ENCODE measurements at places on chromosomes 16 and 17.

DNA sequence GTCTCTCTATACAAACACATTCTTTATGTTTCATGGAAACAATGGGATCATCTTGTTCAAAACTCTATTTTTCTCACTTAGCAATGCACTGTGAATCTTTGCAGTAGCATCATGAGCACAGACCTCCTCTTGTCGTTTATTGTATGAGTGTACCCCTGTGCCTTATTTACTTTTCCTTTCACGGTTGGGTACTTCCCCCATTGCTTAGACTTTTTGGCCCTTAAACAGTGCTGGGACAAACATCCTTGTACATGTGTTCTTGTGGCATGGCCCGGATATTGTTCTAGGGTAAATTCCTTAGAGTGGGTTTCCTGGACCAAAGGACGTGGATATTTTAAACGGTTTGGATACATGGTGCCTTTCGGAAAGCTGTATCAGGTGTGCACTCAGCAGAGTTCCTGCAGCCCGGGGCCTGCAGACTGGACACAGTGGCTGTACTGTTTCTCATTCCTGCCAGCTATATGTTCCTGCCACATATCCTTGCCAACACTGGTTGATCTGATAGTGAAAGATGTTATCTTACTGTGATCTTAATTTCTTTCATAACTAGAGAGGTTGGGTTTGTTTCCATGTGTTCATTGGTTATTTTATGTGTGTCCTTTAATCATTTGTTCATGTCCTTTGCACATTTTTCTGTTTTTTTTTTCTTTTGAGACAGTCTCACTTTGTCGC lies 111.1 kb downstream of the OR1D5 start:
- ATAC-seq: no peak

DNA sequence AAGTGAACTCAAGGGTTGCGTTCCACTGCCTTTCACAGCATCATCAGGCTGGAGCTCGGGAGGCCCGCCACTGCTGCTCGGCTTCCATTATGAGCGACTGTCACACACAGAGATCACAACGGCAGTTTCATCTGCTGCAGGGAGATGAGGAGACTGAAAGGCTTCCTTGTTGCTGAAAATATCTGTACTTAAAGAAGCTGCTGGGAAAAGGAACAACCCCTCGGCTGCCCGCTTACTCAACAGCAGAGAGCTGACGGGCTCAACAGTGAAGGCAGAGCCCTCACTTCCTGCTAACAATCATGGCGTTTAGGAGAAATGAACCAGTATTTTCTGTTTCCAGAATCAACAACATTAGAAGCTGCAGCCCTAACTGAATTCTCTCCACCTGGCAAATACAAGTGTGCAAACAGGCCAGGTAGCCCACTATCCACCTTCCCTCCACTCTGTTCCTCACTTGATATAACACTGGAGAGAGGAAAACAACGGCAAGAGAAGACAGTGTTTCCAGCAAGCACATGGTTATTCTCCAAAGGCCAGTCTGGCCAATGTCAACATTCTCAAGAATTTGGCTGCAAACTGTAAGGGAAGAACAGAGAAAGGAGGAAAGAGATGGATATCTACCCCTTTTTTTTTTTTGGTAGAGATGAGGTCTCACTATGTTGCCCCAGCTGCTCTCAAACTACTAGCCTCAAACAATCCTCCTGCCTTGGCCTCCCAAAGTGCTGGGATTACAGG lies 33.7 kb downstream of the MBTPS1 start:
- no peak for ATAC-seq

- peak; percentile 25 for ATAC-seq
These were observed 188.2 kb upstream of the HSBP1 start for GRCh38 chr16:83619381-83620150.

GRCh38 chr17:1038459-1039122 lies 41.7 kb downstream of the TIMM22 start:
- no peak for ATAC-seq

DNA sequence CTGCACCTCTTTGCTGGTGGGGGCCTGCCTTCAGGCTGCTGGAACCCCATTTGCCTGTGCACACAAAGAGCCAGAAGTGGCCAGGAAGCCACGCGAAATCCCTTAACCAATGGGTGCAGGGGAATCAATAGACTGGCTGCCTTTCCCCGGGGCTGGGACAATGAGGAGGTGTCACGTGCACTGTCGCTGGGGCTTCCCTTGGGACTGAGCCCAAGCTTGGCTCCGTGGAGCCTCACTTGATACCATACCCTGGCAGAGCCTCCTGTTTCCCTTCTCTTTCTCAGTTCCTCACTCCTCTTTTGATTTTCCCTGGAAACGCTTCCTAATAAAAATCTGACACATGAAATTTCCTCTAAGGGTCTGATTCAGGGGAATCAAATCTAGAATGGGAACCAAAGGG lies 38.8 kb upstream of the C16orf82 start:
- ATAC-seq: no peak

DNA sequence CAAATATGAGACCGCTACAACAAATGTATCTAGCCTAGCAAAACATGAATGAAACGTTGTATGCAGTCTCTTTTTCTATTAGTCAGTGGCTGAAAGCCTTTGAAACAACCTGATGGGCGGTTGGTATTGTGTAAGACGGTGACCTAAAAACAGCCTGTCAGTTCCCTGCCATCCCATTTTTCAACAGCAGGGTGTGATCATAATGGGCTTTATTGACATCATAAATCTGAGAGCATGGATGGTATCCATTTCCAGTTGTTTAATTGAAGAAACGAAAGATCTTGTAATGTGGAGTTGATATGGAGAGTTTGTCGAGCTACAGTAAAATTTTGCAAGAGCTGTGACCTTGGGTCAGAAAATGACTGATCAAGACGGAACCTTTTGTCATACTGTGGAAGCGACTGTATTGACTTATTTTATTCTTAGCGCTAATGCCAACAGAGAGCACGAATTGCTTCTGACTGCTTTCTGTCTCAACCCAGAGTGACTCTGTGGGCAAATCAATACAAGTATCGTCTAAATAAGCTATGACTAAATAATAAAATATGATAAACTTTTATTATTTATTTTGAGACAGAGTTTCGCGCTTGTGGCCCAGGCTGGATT lies 12.3 kb upstream of the MEIOB start:
- no peak for ATAC-seq

DNA sequence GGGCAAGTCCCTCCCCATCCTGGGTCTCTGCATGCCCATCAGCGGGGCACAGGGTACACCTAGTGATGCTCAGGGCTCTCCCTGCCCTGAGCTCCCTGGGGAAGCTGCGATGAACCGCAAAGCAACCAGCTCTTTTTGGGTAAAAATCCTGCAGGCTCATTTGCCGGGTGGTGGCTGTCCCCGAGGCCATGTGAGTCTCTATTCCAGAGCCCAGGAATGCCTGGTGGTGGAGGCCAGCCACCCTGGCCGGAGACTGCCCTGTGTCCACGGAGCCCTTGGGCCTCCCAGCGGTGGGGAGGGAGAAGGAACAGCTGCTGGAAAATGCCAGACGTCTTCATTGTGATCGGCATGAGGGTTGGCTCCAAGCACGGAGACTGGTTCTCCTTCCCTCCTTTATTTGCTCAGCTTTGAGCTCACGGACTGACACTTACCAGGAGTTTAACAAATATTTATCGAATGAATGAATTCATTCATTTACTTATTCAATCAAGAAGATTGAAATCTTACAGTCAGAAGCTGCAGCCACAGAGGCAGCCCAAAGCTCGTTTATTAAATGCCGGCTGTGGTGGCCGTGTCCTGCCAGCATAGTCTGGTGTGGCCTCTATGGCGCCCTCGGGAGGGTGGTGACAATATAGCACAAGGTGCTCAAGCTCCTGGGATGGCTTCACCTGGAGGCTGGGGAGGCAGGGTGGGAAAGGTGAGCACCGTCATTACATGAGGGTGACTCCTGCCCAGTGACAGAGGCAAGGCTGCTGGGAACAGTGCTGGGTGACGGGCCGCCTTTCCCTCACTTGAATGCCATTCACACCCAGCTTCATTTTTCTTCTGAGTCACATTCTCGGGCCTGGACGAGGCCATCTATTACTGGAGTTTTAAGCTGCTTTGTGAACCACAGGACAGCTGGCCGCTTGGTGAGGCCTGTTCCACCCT lies 31.1 kb upstream of the JPH3 start:
- ATAC-seq: peak; percentile 91

DNA sequence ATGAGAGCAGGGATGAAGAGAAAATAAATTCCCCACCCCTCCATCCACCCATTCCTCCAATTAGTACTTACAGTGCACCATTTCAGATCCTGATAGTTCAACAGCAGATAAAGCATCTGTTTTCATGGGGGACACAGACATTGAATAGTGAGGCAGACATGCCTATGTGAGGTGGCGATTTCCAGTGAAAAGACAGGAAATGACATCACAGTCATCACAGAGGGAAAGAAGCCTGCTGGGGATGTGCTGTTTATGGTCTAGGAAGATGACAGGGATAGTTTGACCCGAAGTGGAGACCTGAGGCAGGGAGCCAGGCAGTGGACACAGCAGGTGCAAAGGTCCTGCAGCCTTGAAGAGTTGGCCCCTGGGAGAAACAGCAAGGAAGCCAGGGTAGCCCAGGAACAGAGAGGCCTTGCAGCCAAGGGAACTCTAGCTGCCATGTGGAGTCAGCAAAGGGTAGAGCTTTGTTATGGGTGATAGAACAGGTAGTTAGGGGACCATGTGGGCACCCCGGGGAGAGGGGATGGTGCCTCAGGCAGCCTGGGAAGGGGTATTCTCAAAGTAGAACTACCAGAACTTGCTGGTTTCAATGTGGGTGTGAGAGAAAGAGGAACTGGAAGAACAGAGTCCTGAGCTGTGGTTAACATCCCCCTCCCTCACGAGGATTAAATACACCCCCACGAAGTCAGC lies 256.6 kb downstream of the CPPED1 start:
- ATAC-seq: no peak

DNA sequence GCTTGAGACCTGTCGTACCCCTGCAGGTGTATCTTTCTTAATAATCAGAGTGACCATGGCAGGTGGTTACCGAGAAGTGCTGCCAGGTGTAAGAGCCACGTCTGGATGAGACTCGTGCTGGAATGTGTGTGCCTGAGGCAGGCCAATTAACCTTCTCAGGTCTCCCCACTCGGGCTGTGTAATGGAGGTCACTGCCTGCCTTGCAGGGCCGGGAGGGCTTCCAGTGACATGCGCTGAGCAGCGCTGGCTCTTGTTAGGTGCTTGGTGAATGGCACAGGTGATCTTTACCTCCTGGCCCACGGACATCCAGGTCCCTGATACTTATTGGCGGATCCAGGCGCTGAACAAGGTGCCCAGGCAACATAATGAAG lies 4.6 kb upstream of the GSE1 start:
- no peak for ATAC-seq

GRCh38 chr17:57811638-57812280 lies 38.1 kb downstream of the MRPS23 start:
- peak; percentile 57 for ATAC-seq

- no peak for ATAC-seq
These were observed 19.5 kb downstream of the NKD1 start for GRCh38 chr16:50567651-50568050.

GRCh38 chr17:78121801-78122215 lies 6.7 kb downstream of the TMC6 start:
- no peak for ATAC-seq

GRCh38 chr17:4389079-4389478 lies 22.6 kb upstream of the UBE2G1 start:
- ATAC-seq: no peak

- no peak for ATAC-seq
These were observed 504.1 kb upstream of the GOT2 start for GRCh38 chr16:59238246-59238645.

- ATAC-seq: peak; percentile 74
These were observed 193.5 kb downstream of the WWOX start for GRCh38 chr16:78292844-78293380.

GRCh38 chr17:64102627-64103390 lies 27.1 kb downstream of the ERN1 start:
- ATAC-seq: no peak

GRCh38 chr17:6135996-6136395 lies 65.8 kb downstream of the WSCD1 start:
- ATAC-seq: no peak
